ENCODE measurements at places on chromosomes 5 and 9. TPM values are rescaled to one million over a fixed set of nuclear protein-coding genes. Genes with fewer than 3 reads are reported as not detected.

- DNase-seq, result no peak
Measured at GRCh38 chr5:154517810-154518437, 39.9 kb upstream of the HAND1 start.

- no peak for DNase-seq
Measured at GRCh38 chr5:142743592-142744441, 26.4 kb upstream of the ARHGAP26 start.

DNA sequence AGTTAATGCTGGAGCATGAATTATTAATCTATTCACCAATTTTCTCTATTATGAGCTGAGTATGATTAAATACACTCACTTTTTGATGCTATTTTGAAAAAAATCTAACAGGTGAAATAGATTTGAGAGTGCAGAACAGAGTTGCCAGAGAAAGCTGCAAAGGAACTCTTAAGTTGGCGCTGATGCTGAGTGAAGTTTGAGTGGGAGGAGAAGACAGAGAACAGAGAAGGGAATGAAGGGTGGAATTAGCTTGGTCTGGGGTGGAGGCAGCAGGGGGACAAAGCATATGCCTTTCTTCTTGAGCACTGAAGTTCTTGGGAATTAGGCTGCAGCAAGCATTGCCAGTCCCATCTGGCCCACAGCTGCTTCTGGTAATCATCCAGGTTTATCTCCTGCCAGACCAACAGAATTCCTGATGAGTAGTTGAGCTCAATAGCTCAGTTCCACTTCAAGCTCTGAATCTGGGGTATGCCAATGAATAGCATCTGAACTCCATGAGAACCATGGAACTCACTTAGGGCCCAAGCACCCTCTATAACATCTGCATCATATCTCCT lies 290.1 kb downstream of the HINT1 start:
- no peak for DNase-seq

DNA sequence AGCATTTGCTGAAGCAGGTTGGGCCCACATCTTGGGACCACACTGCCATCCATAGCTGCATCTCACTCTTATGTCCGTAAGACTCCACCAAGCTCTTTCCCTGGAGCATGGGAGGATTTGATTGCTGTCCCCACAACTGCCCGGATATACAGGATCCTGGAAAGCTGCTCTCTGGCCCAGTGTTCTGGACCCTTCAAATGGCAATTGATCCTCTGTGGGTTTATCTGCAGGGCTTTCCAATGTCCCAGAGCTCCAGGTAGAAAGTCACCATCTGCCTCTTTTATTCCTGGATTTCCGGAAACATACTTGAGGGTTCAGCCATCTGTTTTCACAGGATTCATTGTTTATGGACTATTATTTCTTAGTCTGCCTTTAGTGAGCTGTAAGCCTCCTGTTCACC lies 214.6 kb downstream of the SREK1 start:
- no peak for DNase-seq

STK32A gene
- 2.9 TPM for total RNA-seq

ADRB2 gene
- total RNA-seq, result 26.4 TPM
